ENCODE measurements at places on chromosomes 4 and X.

GRCh38 chr4:48635310-48635709, 144.8 kb downstream of the FRYL start:
- peak; percentile 26 for DNase-seq

DNA sequence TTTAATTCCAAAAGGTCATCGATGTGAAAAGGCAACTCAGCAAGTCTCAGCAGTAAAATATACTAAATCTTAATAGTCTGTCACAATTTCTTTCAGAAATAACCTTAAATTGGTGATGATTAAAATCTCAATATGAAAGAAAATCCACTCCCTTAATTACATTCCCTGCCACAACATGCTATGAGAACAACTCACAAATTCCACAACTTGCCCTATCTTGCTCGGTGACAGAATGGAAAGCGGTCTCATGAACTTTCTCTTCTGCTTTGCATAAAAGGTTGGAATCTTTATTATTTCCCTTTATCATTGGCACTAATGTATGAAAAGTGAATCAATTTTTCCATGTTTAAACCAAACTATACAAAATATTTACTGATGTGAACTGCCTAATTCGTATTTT, 380.8 kb downstream of the TMA16 start:
- DNase-seq: no peak

GRCh38 chrX:136783159-136783558, 2.4 kb upstream of the ARHGEF6 start:
- no peak for DNase-seq

DNA sequence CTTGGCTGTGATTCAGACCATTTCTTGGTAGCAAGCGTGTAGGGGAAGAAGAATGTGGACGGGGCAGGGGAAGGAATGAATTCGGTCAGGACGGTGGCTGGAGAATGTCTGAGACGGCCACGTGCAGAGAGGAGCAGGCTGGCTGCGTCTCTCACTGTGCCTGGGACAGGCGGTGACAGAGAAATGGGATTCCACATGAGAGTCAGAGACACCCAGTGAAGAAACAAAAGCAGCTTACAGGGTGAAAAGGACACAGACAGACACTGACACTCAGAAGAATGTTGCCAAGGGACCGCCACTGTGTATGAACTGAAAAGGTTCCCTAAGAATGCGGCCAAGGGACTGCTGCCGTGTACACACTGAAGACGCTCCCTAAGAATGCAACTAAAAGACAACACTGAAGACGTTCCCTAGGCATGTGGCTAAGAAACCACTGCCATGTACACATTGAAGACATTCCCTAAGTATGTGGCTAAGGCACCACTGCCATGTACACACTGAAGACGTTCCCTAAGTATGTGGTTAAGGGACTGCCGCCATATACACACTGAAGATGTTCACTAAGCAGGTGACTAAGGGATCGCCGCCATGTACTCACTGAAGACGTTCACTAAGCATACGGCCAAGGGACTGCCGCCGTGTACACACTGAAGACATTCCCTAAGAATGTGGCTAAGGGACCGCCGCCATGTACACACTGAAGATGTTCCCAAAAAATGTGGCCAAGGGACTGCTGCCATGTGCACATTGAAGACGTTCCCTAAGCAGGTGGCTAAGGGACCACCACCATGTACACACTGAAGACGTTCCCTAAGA, 49.1 kb downstream of the DHRSX start:
- no peak for DNase-seq

- no peak for DNase-seq
Measured at GRCh38 chr4:169335331-169335730, 64.6 kb upstream of the SH3RF1 start.

- DNase-seq: peak; percentile 12
Measured at GRCh38 chr4:144115519-144115918, 25.0 kb downstream of the GYPA start.

DNA sequence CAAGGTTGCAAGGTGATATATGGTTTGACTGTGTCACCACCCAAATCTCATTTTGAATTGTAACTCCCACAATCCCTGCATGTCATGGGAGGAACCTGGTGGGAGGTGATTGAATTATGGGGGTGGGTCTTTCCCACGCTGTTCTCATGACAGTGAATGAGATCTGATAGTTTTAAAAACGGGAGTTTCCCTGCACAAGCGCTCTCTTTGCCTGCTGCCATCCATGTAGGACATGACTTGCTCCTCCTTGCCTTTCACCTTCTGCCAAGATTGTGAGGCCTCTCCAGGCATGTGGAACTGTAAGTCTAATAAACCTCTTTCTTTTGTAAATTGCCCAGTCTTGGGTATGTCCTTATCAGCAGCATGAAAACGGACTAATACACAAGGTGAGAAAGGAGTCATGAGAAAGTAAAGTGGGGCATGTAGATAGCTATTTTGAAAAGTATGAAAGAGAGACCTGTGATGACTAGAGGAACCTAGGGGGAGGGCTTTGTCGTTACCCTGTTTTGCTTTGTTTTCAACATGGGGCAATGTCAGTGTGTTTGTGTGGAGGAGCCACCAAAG, 6.3 kb downstream of the ZBTB49 start:
- DNase-seq: no peak

GRCh38 chr4:136424052-136424451, 1108.2 kb downstream of the PCDH18 start:
- no peak for DNase-seq

DNA sequence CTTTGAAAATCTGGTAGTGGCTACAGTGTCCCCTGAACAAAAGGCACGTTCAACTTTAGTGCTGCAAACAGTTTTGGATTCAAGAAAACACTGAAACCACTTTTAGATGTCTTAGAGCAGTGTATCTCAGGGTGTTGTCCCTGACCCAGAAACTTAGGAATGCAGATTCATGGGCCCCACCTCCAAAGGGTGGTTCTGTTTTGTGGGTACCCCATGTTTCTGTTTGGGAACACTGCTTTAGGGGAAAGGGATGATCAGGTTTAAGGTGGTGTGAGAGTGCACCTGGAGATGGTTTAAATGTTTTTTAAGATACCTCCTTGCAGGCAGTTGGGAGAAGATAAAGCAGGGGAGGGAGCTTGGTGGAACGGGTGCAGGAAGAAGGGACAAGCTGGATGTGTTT, 55.6 kb downstream of the JADE1 start:
- DNase-seq: no peak

DNA sequence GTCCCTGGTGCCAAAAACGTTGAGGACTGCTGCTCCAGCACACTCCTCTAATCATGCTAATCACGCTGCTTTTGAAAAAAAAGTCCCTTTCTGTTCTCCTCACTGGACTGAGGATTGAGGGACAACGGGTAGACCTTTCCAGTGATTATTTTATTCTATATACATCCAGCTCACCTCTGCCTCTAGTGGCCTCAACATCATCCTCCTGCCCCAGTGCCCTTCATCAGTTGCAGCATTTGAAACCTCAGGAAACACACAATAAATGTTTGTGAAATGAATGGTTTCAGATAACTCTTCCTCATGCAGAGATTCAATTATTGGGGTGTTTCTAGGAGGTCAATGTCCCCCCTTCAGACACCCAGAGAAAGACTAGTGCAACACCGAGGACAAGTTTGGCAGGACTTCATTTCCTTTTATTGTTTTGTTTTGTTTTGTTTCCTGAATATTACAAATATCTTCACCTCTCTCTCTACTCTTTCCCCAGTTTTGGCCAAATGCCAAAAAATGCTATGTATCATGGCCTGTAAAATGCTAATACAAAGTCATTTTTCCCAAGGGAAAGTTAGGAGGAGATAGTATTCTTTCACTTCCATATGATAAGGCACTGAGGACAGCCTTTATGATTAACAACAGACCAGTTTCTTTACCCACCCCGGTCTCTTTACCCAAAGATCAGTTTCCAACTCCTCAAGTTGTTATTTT, 460.1 kb upstream of the SLIT2 start:
- no peak for DNase-seq

DNA sequence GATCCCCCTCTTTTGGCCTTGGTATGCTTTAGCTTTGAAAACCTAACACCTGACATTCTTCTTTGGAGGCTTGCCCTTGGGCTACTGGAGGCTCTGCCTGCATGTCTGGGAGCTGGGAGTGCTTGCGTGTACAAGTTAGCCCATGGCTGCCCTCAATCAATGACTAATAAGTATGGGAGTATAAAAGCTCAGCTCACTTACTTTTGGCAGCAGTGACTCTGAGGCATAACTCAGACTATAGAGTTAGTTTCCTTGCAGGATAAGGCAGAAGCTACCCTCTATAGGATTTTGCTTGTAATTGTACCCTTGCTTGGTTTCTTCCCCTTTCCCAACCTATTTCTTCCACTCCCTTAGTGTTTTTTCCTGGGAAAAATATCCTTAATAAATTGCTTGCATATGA, 247.9 kb downstream of the PPP1R2C start:
- DNase-seq: no peak

GRCh38 chr4:124450851-124451250, 261.7 kb downstream of the ANKRD50 start:
- DNase-seq: no peak

- no peak for DNase-seq
Measured at GRCh38 chr4:337932-338758, 531 bp downstream of the ZNF141 start.

DNA sequence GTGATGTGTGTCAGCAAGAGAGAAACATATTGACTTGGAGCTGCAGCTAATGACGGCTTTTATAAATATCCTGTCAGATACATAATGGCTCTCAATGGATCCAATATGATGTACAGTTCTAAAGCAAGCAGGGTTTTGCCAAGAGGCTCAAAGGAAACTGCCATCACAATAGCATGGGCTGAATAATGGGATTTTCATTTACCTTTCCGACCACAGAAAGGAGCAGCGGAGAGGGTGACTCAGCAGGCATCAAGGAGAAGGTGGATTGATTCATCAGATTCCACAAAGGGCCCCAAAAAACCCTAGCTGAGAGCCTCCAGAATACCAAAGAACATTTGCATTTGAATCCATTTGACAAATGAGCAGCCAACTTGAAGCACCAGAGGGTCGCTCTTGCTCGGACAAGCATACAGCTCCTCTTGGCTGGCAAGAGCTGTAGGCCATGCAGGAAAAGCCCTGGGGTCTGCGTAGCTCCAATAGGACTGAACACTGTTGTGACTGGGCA, 355.7 kb upstream of the NOCT start:
- DNase-seq: no peak

DNA sequence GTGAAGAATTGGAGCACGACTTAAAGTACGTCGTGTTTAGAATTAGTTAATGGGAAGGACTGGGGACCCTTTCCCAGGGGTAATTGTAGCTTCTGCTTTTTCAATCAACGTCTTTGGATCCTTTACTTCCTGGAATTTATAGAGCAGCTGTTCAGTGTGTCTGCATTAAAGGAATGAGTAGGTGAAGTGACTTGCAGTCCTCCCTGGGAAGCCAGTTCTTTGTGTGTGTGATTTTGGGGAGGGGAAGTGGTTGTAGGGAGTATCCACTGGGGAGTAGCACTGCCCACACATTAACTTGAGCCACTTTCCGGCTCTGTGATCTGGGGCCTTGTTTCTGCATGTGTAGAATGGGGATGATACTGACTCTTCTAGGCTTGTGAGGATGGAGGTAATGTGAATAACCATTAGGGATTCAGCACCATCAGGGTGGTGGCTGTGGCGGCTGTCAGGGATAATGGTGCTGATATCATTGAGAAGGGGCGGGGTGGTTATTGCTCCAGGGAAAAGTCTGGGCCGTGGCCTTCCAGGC, 54.7 kb downstream of the TMEM131L start:
- peak; percentile 65 for DNase-seq

DNA sequence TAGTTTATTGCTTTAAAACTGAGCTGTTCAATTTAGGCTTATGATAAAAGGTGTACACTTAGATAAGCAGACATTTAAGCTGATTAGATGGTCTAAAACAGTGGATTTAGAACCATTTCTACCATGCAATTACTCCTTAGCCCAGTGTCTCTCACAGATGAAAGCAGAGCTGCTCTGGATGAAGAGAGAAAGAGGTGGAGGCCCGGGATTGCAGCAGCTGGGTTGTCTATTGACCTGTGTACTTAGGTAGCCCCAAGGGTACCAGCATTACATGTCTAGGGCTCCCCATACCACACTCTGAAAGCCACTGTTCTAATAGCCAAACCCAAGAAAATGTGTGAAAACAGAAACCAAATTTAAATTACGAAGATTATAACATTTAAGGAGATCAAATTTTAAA, 86.0 kb upstream of the GIMD1 start:
- no peak for DNase-seq

DNA sequence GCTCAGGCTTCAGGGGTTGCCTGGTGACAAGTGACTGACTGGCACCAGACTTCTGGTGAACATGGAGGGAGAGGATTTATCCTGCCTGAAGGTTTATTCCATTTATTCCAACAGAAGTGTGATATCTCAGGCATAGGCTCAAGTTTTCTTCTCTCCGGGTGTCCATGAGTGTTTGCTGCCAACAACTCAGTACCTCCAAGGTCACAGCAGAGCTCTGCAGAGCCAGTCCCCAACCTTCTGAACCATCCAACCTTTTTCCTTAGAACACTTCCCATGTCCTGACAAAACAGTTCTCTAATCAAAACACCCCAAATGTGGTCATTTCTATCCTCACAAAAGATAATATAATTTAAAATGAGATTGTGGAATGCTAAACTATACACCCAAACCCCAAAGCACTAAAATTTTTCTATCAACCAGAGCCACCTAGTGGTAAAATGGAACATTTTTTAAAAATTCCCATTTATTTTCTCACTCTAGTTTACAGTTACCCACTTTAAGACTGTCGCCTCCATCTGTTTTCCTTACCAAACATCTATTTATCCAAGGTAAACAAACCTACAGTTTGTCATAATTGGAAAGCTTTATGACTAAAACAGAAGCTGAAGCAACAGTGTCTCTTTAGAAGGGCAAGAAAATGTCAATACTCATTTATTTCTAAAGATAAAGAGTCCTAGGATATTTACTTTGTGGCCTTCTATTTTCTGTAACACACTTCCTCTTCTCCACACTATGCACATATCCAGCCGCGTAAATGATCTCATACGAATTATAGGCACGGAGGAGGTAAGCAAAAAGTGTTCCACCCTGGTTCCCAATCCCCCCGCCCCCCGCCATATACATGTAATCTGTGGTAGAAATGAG, 39.5 kb downstream of the TMEM154 start:
- DNase-seq: peak; percentile 46

- DNase-seq: peak; percentile 66
Measured at GRCh38 chrX:102345916-102346315, 93.9 kb downstream of the NXF2B start.

GRCh38 chr4:55670695-55671094, 34.6 kb upstream of the NMU start:
- DNase-seq: no peak

DNA sequence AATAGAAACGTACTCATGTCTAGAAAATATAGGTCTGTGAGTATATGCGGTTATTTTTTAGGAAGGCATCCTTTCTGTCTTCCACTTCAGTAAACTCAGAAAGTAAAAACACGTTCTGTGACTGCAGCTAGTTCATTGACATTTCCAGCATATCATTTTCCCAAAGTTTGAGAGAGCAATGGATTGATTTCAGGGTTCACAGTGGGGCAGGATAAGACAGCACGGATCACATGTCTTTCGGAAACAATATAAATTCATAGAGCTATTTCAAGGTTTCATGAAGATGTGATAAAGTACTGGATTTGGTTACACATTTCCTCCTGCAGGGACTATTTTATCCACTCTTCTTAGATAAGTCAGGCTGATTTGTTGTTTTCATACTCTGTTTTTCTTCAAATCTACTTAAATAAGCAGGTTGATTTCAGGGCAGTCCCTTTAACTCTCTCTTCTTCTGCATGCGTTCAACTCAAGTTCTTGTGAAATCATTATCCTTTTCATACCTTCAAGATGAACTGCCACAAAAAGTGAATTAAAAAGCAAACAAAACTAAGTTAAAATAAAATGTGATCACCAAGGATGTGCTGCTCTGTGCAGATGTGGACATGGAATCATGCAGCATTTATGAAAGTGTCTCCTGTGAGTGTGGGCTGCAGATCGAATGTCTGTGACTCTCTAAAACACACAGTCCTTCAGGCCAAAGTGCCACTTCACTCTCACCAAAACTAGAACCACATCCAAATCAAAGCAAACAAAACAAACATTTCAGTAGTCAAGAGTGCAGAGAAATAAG, 187.7 kb downstream of the UNC5C start:
- DNase-seq: no peak

Measured in suppressor macrophage treated with lipopolysaccharide for 4 hours (primary cell).